Sciatic nerve (tissue), 2 donors: ENCODE measurements at places on chromosomes 6 and 20. TPM values are rescaled to one million over a fixed set of nuclear protein-coding genes. Genes with fewer than 3 reads are reported as not detected.

GRCh38 chr20:10264166-10264558 is 45.5 kb downstream of the SNAP25 start:
- no peak for DNase-seq

ZKSCAN3 gene
- 7.8 TPM for total RNA-seq

DNA sequence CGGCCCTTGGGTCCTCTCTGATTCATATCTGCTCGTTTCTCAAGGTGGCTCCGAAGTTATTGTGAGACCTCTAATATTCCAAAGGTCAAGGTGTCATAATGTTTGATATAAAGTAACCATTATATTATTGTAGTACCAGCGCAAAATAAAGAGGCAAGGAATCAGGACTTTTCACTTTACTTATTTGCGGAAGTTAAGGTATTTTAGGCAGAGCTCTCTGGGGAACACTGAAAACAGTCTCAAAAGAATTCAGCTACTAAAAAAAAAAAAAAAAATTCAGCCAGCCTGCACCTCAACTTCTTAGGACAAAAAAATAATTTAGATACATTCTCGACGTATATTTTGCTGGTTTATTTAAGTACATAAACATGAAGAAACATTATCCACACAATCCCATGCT is 2.4 kb downstream of the OSER1 start:
- no peak for DNase-seq

GRCh38 chr20:16106191-16106849 is 466.9 kb downstream of the KIF16B start:
- no peak for DNase-seq

- DNase-seq: peak; percentile 4
Observed at GRCh38 chr20:23020230-23021018, 14.7 kb upstream of the SSTR4 start.

MLN gene
- not detected for total RNA-seq

PSORS1C2 gene
- total RNA-seq: not detected

PEX6 gene
- 20.4 TPM for total RNA-seq

DNA sequence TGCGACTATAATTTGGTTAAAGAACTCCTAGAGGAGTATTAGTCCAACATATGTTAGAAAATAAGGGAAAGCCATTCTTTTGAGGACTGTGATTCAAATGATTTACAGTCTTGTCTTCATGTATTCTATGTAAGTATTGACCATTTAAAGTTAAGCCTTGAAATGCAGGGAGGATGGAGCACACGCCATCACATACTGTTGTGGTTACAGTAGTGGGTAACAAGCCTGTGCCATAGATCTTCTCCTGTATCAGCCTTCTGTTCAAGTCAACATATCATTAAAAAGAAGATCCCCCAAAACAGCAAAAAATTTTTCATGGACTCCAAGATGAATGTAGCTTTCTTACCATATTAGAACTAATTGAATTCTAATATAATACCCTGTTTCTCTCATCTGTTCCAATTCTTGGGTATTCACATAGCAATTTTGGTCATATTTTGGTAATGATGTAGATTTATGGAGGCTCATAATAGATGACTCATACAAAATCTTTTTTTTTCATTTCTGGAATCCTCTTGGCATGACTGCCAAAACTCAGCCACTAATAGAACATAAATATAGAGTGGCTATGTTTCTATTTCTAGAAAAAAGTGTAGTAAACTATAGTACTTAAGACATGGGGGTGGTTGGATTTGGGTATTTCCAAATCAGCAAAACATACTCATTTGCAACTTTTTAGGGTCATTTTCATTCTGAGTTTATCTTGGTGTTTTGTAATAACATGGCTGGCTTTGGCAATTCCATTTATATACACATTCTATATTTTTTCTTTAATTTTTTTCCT is 413.5 kb downstream of the BCKDHB start:
- DNase-seq: no peak

DNA sequence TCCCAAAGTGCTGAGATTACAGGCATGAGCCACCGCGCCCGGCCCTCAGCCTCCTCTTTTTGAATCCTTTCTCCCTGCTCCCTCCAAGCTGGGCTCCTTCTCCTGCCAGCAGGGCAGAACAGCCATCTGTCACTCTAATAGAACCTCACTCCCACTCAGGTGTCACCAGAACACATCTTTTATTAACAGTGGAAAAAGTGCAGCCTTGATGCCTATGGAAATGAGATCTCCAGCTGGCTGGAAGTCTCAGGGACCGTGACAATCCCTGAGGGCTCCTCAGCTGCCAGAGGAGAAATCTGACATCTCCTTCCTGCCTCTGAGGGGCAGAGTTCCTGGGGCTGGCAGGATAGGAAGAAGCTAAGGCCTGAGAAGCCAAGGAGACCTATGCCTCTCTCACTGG is 28.0 kb downstream of the TMC2 start:
- DNase-seq: no peak

DNA sequence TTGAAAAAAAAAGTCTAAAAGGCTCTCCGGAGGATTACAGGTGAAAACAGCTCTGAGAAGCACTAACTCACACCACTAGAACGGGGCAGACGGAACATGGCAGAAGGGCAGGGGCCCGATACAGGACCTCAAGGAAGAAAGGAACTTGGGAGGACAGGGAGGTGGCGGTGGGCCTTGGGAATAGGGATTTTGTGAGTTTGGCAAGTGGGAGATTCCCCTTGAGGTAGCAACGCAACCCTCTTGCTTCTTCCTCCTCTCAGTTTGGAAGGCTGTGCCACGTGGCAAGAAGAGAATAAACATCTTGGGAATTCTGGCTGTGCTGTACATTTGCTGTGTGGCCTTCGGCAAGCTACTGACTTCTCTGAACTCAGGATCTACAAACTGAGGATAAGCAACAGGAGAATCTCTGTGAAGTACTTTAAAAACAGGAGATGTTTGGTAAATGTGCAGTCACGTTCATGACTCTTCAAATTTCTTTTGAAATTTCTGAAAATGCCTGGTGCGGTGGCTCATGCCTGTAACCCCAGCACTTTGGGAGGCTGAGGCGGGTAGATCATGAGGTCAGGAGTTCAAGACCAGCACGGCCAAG is 220.8 kb downstream of the BCAS1 start:
- DNase-seq: no peak

GRCh38 chr6:169862043-169862891 is 110.8 kb downstream of the ERMARD start:
- DNase-seq: no peak

ADGRF4 gene
- total RNA-seq: not detected

- no peak for DNase-seq
Observed at GRCh38 chr6:122736616-122737015, 42.9 kb upstream of the FABP7 start.

PPP1R16B gene
- total RNA-seq: 7.5 TPM
